Dermis microvascular lymphatic vessel endothelial cell (primary cell): ENCODE measurements at places on chromosomes 3 and 15. TPM values are rescaled to one million over a fixed set of nuclear protein-coding genes. Genes with fewer than 3 reads are reported as not detected.

Gene CADM2
- not detected in 2 replicates for total RNA-seq

Gene CP
- under 0.01 TPM in 1 of 2 replicates, not detected in the other for total RNA-seq

Gene ZNF662
- total RNA-seq: 1.0 and 2.4 TPM in 2 replicates

Gene TMEM207
- not detected in 2 replicates for total RNA-seq

Gene CHRNA3
- under 0.01 TPM in 1 of 2 replicates, not detected in the other for total RNA-seq

Gene CDV3
- total RNA-seq: 152 and 154 TPM in 2 replicates

Gene CMC1
- 2.1 and 2.8 TPM in 2 replicates for total RNA-seq

Gene HDDC3
- total RNA-seq: 9.5 and 10.2 TPM in 2 replicates

Gene CCPG1
- total RNA-seq: 38.6 and 47.2 TPM in 2 replicates

Gene ROPN1
- not detected in 2 replicates for total RNA-seq

Gene MFGE8
- total RNA-seq: 26.7 and 50.3 TPM in 2 replicates

Gene ZNF770
- total RNA-seq: 20.2 and 24.9 TPM in 2 replicates

Gene PTPN9
- 16.8 and 19.3 TPM in 2 replicates for total RNA-seq

Gene PP2D1
- total RNA-seq: not detected in 2 replicates
